ENCODE measurements at places on chromosomes 16 and 17. TPM values are rescaled to one million over a fixed set of nuclear protein-coding genes. Genes with fewer than 3 reads are reported as not detected.

ZDHHC1 gene
- not detected for total RNA-seq

DNA sequence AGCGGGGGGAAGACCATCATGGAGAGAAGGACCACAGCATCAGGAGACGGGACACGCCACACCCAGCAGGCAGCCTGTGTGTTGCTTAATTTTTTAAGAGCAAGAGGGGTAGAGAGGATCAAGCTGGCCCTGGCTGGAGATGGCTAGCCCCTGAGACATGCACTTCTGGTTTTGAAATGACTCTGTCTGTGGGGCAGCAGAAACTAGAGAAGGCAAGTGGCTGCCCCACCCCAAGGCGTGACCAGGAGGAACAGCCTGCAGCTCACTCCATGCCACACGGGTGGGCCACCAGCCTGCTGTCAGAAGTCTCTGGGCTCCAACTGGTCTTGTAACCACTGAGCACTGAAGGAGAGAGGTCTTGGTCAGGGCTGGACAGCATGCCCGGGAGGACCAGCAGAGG lies 75.5 kb downstream of the SOCS1 start:
- DNase-seq = no peak
- peaks cover 21% of the 10 kb centered on the region for H3K4me1 ChIP-seq
- H3K27me3 ChIP-seq = no peaks in the 10 kb centered on the region
- H3K27ac ChIP-seq = no peak overlapping the region
- H3K4me3 ChIP-seq = no peak overlapping the region

- H3K27ac ChIP-seq = peak overlapping the region; percentile 97
- no peak for DNase-seq
- H3K4me1 ChIP-seq = peaks cover 14% of the 10 kb centered on the region
- no peaks in the 10 kb centered on the region for H3K36me3 ChIP-seq
Observed at GRCh38 chr17:39450051-39450450, 1.0 kb downstream of the MED1 start.

NBR1 gene
- total RNA-seq = 55.8 TPM

GRCh38 chr16:11310997-11311561 lies 29.9 kb upstream of the PRM1 start:
- H3K27me3 ChIP-seq = no peaks in the 10 kb centered on the region
- H3K4me1 ChIP-seq = peaks cover 17% of the 10 kb centered on the region
- H3K36me3 ChIP-seq = no peaks in the 10 kb centered on the region
- peak overlapping the region; percentile 76 for H3K4me3 ChIP-seq
- no peak for DNase-seq
- peak overlapping the region; percentile 32 for H3K27ac ChIP-seq

DNA sequence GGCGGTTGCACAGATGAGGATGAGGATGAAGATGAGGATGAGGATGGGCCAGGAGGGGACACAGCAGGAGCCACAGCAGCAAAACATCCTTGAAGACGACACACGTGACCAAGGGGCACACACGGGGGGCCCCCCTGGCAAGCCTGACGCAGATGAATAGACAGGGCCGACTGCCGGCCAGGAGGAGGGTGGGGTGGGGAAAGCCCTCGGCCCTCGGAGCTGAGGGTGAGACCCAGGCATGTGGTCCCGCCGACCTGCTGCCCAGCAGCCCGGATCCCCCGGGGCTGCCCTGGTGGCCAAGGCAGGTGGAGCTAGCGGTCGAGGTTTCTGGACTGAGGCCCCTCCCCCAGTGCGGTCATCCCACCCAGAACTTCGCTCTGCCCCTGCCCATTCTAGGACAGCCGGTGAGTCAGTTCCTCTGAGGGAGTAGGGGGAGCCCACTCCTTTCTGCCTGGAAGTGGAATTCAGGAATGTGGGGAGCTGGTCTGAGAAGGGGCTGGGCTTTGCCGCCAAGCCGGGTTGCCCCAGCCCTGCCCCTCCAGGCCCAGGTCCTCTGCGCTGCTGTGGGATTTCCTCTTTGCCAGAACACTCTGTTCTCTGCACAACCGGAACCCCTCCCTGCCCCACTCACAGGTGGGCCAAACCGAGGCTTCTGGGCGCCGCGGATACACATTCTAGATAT lies 9.9 kb downstream of the CYGB start:
- H3K36me3 ChIP-seq = no peaks in the 10 kb centered on the region
- peak overlapping the region; percentile 60 for H3K4me3 ChIP-seq
- peaks cover 14% of the 10 kb centered on the region for H3K4me1 ChIP-seq
- no peak overlapping the region for H3K27ac ChIP-seq
- peaks cover under 1% of the 10 kb centered on the region for H3K27me3 ChIP-seq

WNT9B gene
- total RNA-seq = not detected

DNA sequence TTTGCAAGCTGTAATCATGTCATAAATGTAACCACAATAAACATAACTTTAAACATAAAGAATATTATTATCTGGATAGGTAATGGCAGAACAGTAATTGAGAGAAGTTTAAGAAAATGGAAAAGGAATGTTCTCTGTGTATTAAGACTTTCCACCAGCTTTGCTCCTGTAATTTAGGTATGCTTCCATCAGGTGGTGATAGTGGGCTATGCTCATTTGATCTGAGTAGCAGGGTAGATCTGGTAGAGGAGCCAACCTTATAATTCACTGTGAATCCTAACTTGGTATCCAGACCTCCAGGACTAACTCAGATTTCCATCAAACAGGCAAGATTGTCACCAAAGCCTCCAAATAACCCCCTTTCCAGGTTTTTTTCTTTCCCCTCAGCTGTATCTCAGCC lies 137.9 kb upstream of the ZKSCAN2 start:
- H3K4me3 ChIP-seq = no peak overlapping the region
- H3K36me3 ChIP-seq = no peaks in the 10 kb centered on the region
- H3K27ac ChIP-seq = no peak overlapping the region
- no peaks in the 10 kb centered on the region for H3K4me1 ChIP-seq
- peaks cover 6% of the 10 kb centered on the region for H3K27me3 ChIP-seq

GRCh38 chr17:82436601-82437324 lies 13.8 kb downstream of the CYBC1 start:
- no peak overlapping the region for H3K27ac ChIP-seq
- H3K4me1 ChIP-seq = peaks cover 6% of the 10 kb centered on the region
- no peaks in the 10 kb centered on the region for H3K27me3 ChIP-seq
- DNase-seq = no peak
- no peak overlapping the region for H3K4me3 ChIP-seq
